Forelimb muscle (tissue), 1 donor: ENCODE measurements at places on chromosomes 6 and 20. TPM values are rescaled to one million over a fixed set of nuclear protein-coding genes. Genes with fewer than 3 reads are reported as not detected.

RTN4IP1 gene
- 7.2 TPM for polyA plus RNA-seq

DACT2 gene
- 1.6 TPM for polyA plus RNA-seq

GPRC6A gene
- not detected for polyA plus RNA-seq

CEP85L gene
- polyA plus RNA-seq: 23.7 TPM

RAB44 gene
- 0.05 TPM for polyA plus RNA-seq

SOD2 gene
- polyA plus RNA-seq: 92.6 TPM

TGM6 gene
- not detected for polyA plus RNA-seq

PHF10 gene
- polyA plus RNA-seq: 70.8 TPM

RGS19 gene
- 4.7 TPM for polyA plus RNA-seq

GRCh38 chr6:169498916-169499513, 202.8 kb downstream of the WDR27 start:
- no peak for DNase-seq

GRCh38 chr6:9482030-9482738, 932.7 kb downstream of the TFAP2A start:
- DNase-seq: no peak

- no peak for DNase-seq
These were observed 474.3 kb downstream of the RFPL4B start for GRCh38 chr6:112821476-112821875.

- no peak for DNase-seq
These were observed 67.3 kb downstream of the ATP9A start for GRCh38 chr20:51700809-51701285.

GRCh38 chr6:68915586-68915985, 280.5 kb downstream of the ADGRB3 start:
- no peak for DNase-seq

DNA sequence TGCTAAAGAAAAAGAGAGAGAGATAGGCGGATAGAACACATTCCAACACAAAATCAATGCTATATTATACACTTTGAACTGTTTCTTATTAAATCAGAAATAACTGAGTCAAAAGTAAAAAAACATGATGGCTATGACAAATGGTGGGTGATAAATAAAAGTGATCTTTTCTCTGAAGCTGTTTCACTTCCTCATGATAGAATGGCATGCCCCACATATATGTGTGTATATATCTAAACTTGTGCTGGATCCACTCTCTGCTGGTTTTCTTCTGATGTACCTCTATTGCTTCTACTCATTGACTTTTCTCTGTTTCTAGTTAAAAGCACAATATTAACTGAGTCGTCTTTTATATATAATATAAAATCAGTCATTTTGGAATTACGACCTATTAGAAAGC, 429.9 kb downstream of the PKHD1 start:
- DNase-seq: no peak

GRCh38 chr6:82408952-82409431, 45.4 kb downstream of the TPBG start:
- DNase-seq: no peak

GRCh38 chr6:69816569-69816968, 19.8 kb upstream of the LMBRD1 start:
- DNase-seq: no peak

DNA sequence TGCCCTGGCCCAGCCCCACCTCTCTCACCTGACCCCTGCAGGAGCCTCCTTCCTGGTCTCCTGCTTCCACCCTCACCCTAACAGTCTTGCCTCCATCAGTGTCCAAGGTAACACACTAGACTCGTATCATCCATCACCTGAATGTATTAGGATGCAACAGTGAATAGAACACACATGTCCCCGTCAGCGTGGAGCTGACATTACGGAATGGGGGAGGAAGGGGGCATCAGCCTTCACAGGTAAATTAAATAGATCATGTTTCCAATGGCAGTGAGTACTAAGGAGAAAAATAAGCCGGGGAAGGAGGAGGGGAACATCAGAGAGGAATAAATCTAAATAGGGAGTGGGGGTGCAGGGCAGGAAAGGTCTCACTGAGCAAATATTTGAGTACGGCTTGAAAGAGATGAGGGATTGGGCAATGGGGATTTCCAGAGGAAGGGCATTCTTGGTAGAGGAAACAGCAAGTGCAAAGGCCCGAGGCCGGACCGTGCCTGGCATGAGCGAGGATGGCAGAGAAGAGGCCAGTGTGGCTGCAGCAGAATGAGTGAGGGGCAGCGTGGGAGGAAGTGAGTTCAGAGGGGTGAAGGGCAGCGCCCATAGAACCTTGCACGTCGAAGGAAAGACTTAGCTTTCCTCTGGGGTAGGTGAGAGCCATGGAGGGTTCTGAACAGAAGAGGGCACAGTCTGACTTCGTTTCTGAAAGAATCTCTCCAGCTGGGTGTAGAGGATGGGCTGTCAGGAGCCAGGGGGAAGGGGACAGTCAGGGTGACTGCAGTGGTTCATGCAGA, 110.1 kb upstream of the PTPN1 start:
- DNase-seq: no peak

GRCh38 chr6:34836451-34836850, 44.6 kb downstream of the BLTP3A start:
- DNase-seq: no peak

DNA sequence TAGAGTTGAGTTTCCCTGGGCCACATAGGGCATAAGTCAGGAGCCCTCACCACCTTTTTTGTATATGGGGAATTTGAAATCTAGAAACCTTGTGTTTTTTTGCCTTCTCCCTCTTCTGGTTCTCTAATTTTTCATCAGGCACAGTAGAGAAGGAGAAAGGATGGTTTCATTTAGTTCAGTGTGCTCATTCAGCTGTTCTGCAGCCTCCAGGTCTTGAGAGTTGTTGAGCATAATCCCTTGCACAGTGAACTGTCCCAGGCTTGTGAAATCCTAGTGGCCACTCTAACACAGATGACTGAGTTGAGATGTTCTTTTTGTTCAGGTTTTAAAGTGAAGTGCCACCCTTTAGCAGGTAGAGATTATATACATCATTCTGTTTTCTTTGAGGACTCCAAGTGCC, 183.5 kb downstream of the CDKAL1 start:
- no peak for DNase-seq

GRCh38 chr6:25447570-25447929, 168.4 kb downstream of the CARMIL1 start:
- no peak for DNase-seq

GRCh38 chr6:4840169-4840568, 64.0 kb downstream of the CDYL start:
- DNase-seq: no peak

GRCh38 chr6:131747821-131748353, 37.1 kb upstream of the CTAGE9 start:
- DNase-seq: no peak

GRCh38 chr6:90399970-90400369, 103.3 kb upstream of the BACH2 start:
- DNase-seq: no peak

DNA sequence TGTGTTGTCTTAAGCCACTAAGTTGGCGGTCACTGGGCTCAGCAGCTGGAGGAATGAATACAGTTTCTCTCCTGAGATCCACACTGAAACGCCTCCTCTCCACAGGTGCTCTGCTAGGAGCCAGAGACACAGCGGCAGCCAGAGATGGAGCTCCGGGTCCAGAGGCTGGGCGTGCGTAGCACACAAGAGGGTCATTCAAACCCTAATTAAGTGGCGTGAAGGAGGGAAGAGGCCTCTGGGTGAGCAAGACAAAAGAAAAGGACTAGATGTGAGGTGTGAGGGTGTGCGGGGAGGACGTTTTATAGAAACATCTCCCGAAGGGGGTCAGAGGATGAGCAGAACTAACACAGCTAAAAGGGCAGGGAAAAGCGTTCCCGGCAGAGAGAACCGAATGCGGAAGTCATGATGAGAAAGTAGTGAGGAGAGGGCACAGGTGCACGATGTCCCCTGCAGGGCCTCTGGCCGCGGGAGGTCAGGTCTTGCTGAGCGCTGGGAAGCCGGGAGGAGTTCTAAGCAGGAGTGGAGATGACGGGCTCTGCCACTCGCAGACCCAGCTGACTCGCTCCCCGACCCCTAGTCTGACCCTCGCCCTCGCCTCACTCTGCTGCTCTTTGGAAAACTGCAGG, 54.4 kb downstream of the BMP7 start:
- no peak for DNase-seq
